ENCODE measurements at places on chromosomes 1 and 21. TPM values are rescaled to one million over a fixed set of nuclear protein-coding genes. Genes with fewer than 3 reads are reported as not detected.
A peak's percentile ranks its signal among the peaks of the same experiment; 100 is the strongest.

DNA sequence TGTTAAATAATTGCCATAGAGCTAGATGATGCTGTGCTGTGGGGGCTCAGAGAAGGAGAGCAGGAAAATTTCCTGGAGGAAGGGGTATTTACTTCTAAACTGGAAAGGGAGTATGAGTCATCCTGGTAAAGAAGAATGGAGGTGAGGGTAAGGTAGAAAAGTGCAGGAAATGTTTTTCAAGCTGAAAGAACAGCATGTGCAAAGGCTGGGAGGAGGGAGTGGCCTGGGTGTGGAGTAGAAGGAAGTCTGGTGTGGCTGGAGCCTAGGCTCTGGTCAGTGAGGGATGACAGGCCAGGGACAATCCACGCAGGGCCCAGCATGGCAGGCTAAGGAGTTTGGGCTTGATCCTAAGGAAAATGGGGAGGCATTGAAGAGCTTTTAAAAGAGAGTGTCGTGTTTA lies 45.9 kb downstream of the MATN1 start:
- DNase-seq, result no peak

GRCh38 chr1:180281490-180281889 lies 51.4 kb downstream of the LHX4 start:
- no peak for DNase-seq

GRCh38 chr1:107450899-107451664 lies 310.2 kb downstream of the NTNG1 start:
- no peak for DNase-seq

DNA sequence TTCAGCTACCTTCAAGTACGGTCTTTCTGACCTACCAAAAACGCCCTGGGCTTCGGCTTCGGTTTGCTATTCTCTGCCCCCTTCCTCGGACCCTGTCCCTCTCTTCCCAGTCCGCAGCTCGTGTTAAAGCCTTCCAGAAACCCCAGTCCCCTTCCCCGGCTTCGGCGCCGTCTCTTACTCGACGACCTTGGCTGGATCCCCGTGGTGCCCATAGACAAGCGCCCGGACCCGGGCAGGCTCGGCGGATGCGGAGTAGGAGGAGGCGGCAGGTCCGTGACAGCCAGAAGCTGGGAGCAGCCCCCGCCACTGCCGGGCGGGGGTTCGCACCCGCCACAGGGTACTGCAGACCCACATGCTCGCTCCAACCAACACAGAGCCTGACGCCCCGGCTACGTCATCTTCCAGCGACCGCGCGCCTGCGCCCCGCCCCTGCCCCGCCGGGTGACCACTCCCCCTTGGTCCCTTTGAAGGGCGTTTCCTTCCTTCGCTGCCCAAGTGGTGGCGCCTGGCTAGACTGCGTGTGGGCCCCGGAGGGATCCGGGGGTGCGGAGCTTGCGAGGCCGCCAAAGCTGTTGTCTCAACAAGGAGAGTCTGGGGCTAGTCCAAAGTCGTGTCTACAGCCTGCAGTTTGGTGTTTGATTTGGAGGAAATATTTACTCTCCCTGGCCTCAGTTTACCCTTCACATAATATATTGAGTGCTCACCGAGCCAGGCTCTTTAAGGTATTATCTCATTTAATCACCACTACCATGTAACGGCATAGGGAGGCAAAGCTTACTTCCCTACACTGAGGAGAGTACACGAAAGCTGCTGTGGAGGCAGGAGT lies at the start of gene MECR:
MECR (minus strand) TSS at position 382 of the 826 bp plus-strand sequence; CDS start at position 354, 28 bp downstream.
- peak; percentile 96 for DNase-seq

DNA sequence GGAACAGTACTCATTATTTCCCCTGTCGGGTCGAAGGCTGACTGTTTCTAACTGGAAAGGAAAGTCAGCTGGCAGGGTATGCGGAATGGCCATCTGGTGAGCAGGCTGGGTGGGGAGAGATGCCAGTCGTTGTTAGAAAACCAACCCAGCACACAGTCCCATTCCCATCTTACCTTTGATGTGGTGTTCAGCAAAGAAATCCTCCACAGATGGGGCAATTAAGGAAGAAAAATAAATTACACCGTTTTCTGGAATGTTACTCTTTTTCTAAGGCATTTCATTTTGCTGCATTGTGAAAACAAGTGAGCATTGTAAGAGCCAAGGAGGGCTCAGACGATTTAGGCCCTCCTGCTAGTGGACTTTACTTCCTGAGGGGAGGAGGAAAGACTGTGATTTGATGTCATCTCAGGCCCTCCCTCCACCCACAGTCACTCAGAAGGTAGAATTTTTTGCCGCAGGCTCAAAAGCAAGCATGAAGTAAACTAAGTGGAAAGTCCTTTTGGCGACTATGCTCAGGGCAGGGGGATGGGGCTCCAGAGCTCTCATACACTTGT lies at the start of gene SLC16A4:
SLC16A4 (minus strand) TSS at position 335 of the 554 bp plus-strand sequence. CDS start 1,703 bp downstream, outside the sequence.
- no peak for DNase-seq

DNA sequence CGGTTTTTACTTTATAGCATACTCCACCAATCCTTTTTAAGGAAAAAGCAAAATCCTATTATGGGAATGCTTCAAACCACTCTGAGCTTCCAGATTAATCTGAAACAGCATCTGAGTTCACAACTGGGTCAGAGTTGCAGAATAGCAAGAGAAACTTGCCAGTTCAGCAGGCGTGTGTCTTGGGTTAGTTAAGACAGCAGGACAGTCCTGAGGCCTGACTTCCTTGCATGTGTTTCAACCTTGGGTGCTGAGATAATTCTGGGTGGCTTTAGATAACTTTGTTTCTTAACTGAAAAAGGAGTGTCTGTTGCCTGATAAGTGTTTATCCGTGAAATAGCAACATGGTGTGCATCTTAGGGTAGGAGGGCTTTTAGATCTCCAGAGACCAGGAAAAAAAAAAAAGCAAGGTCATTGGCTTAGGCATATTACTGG lies 169.2 kb downstream of the DHRS3 start:
- no peak for DNase-seq

DNA sequence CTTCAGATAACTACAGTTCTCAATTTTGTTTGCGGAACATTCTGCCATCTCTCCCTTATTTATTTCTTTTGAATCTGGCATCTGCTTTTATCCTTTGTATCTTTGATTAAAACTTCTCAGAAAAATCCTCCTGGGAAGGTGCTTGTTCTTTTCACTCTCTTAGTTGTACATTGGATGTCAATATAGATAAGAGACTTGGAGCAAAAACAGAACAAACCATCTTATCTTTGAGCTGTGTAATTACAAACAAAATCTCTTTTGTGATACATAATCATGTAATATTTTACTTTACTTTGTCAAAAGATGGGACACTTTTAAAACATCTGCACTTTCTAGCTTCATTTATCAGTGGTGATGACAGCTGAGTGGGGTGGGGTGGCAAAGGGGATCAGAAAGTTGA lies 307.2 kb upstream of the LYPLAL1 start:
- no peak for DNase-seq

GRCh38 chr1:203990118-203990517 lies 82.8 kb upstream of the SOX13 start:
- no peak for DNase-seq

- DNase-seq, result peak; percentile 38
These were observed 44.8 kb upstream of the TADA1 start for GRCh38 chr1:166920561-166921475.

- no peak for DNase-seq
These were observed 24.6 kb downstream of the EXTL2 start for GRCh38 chr1:100869996-100870395.

GRCh38 chr1:147700042-147701006 lies 30.0 kb upstream of the ACP6 start:
- peak; percentile 49 for DNase-seq

DNA sequence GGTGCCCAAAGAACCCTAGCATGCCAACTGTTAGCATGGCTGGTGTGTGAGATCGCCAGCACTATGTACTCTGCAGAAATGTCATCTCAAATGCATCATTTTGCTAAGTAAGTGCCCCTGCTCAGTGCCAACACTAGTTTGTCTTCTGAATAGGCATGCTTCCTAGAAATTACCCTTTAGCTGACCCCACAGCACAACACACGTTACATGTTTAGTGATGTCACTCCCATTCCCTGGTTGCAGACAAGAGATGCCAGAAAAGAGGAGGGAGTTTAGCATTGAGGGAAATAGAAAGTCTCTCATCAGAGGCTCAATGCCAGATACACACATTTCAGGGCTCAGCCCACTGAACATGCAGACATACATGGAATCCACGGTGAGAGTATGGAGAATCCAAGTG lies 9.3 kb upstream of the ST6GALNAC3 start:
- no peak for DNase-seq

- no peak for DNase-seq
These were observed 63.7 kb downstream of the SYT14 start for GRCh38 chr1:210001751-210002150.

DNA sequence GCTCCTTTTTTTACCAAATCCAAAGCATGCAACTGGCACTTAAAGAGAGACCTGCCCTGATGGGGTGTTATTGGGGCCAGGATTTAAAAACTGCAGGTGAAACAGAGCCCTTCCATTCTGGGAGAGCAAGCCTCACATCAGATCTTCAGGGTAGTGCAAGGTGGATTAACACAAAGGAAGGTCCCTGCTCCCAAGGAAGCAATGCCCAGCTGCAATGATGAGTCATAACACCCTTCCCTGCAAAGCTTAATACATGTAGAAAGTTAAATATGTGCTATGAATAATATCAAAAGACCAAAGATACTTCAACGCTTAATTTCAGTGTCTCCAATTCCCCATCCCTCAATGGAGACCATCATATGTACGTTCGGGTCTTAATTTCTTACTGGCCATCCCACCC lies 508.0 kb downstream of the OMA1 start:
- DNase-seq, result no peak

GRCh38 chr1:34863501-34863900 lies 4.0 kb upstream of the SMIM12 start:
- no peak for DNase-seq

DNA sequence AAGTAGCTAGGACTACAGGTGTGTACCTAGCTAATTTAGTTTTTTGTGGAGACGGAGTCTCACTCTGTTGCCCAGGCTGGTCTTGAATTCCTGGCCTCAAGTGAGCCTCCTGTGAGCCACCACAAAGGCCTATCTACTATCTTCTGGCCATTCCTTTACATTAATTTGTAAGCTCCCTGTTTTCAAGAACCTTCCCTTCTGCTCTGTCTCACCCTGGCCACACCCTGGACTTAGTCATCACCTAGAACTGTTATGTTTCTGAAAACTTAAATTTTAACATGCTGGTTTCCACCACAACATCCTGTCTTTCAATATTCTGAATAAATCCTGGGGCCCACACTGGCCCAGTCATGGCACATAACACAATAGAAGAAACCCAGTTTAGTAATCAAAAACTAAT lies 4.9 kb upstream of the B4GALT3 start:
- no peak for DNase-seq

- no peak for DNase-seq
These were observed 302.3 kb downstream of the BACH1 start for GRCh38 chr21:29601047-29601446.

- no peak for DNase-seq
These were observed 25.5 kb upstream of the ZNF281 start for GRCh38 chr1:200435200-200435780.

DNA sequence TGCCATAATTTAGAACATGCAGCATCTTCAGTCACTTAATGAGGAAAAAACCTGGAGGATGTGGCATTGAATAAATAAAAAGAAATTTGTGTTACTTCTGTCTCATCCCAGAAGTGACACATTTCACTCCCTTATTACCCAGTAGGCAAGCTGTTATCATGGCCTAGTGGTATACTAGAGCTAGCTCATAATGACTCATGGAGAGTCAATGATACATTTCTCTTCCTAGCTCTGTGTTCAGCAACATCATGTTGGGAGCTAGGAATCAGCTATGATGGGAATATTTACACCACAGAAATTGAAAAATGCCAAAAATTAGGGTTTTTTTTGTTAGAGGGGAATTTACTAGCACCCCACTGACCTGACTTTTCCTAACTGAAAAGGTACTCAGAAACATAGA lies 182.7 kb downstream of the HMCN1 start:
- no peak for DNase-seq

GRCh38 chr1:68287241-68287640 lies 54.9 kb upstream of the WLS start:
- DNase-seq, result no peak

The ATF3 gene
- 15.4 TPM for total RNA-seq

The PGLYRP3 gene
- total RNA-seq, result not detected

The TXNDC12 gene
- total RNA-seq, result 20.9 TPM
